ENCODE measurements at places on chromosomes 1 and 21. TPM values are rescaled to one million over a fixed set of nuclear protein-coding genes. Genes with fewer than 3 reads are reported as not detected.

Gene C1orf87
- not detected for total RNA-seq

Gene KLHDC9
- total RNA-seq, result 0.20 TPM

Gene SEMA4A
- 0.37 TPM for total RNA-seq

Gene GCSAML
- total RNA-seq, result not detected

Gene CAPN8
- total RNA-seq, result under 0.01 TPM

Gene DIPK1A
- total RNA-seq, result 5.9 TPM

Gene FCMR
- total RNA-seq, result not detected

Gene SMPDL3B
- total RNA-seq, result not detected

Gene MDM4
- 31.5 TPM for total RNA-seq

Gene SPRR3
- total RNA-seq, result not detected

Gene ESPN
- total RNA-seq, result not detected

Gene AMY1C
- not detected for total RNA-seq

Gene KCNE1
- 0.59 TPM for total RNA-seq

Gene OR14A16
- total RNA-seq, result not detected

Gene RNU1-4
- total RNA-seq, result under 0.01 TPM

Gene S100A8
- total RNA-seq, result not detected

Gene COL11A1
- 0.37 TPM for total RNA-seq

Gene TLCD4
- 1.2 TPM for total RNA-seq

Gene PEX19
- 58.8 TPM for total RNA-seq

Gene ZBTB17
- total RNA-seq, result 27.2 TPM

Gene WNT3A
- not detected for total RNA-seq

Gene LCE1B
- not detected for total RNA-seq

Gene ADAR
- total RNA-seq, result 77.5 TPM

Gene ADAMTS4
- 1.8 TPM for total RNA-seq

Gene CACNA1E
- total RNA-seq, result not detected

Gene PRR9
- not detected for total RNA-seq

Gene SPAG17
- total RNA-seq, result not detected

Gene KIRREL1
- total RNA-seq, result 107 TPM

Gene FCRLB
- total RNA-seq, result 5.5 TPM

Gene ZBTB18
- total RNA-seq, result 2.9 TPM

Gene CASQ2
- not detected for total RNA-seq

Gene CELA2A
- total RNA-seq, result not detected

Gene RPL22
- 131 TPM for total RNA-seq

Gene LHX8
- total RNA-seq, result not detected

Gene TINAGL1
- 0.39 TPM for total RNA-seq

Gene PTPN14
- total RNA-seq, result 45.2 TPM

Gene SERINC2
- total RNA-seq, result 15.4 TPM

Gene MARK1
- 2.2 TPM for total RNA-seq

Gene HUNK
- under 0.01 TPM for total RNA-seq

Gene MTARC2
- total RNA-seq, result 2.9 TPM

Gene GGPS1
- 15.1 TPM for total RNA-seq

Gene ZNF648
- total RNA-seq, result not detected

Gene FAM167B
- total RNA-seq, result 1.1 TPM

Gene SLAMF6
- not detected for total RNA-seq

Gene LIPI
- not detected for total RNA-seq

Gene SYCP1
- total RNA-seq, result not detected

Gene TMEM269
- total RNA-seq, result not detected

Gene C1QB
- total RNA-seq, result not detected

Gene HSD3B2
- not detected for total RNA-seq

Gene UBL4B
- not detected for total RNA-seq

All from subcutaneous preadipocyte (primary cell).